ENCODE measurements at places on chromosomes 3 and 15. TPM values are rescaled to one million over a fixed set of nuclear protein-coding genes. Genes with fewer than 3 reads are reported as not detected.
A peak's percentile ranks its signal among the peaks of the same experiment; 100 is the strongest.

- no peak overlapping the region for H3K4me3 ChIP-seq
- H3K27ac ChIP-seq, result no peak overlapping the region
- H3K36me3 ChIP-seq, result peaks cover 58% of the 10 kb centered on the region
- no peak for DNase-seq
- peaks cover 13% of the 10 kb centered on the region for H3K27me3 ChIP-seq
- peaks cover 9% of the 10 kb centered on the region for H3K4me1 ChIP-seq
Measured at GRCh38 chr3:38118421-38119247, 18.3 kb downstream of the ACAA1 start.

DNA sequence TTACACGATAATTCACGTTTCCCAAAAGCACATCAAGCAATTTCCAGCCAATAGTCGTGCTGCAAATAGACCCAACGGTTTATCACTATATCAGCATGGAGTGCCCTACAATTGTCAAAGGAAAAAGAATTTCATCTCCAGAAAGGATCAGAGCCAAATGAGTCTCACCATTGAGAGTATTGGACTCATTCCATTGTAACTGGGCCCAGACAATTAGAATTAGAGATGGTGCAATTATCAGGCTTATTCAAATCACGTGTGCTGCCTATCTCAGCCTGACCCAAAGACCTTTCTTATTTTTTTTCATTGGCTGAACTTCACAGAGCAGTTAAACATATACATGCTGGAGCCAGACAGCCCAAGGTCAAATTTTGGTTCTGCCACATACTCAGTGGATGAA, 87.0 kb upstream of the LRTM1 start:
- H3K27ac ChIP-seq, result no peak overlapping the region
- DNase-seq, result no peak
- H3K27me3 ChIP-seq, result no peaks in the 10 kb centered on the region
- H3K4me1 ChIP-seq, result no peaks in the 10 kb centered on the region

DNA sequence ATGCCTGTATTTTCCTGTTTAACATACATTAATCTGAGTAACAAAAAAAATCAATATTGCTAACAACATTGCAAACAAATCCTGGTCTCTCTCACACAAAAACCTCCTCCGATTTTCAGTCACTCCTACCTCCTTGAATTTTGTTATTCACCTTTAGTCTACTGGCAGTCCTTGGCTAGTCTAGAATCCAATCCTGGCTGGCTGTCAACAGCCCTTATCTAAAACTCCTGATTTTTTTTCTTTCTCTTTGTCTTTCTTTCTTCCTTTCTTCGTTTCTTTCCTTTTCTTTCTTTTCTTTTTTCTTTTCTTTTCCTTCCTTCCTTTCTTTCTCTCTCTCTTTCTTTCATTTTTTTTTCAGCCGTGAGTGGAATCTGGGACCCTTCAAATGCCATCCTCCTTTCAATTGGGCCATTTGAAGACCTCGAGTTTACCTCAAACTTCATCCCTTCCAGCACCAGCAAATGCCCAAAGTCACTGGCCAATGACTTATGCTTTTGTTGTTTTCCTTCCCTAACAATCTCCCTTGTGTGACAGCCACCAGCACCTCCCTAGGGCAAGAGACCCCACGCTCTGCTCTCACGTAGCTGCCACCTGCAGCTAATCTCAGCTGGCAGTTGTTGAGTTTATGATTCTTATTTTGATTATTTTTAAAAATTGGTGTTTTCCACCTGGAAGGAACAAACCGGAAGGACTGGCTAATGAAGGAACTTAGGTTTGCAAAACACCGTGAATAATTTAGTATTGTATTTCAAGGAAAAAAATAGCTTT, 6.8 kb upstream of the ONECUT1 start:
- H3K36me3 ChIP-seq, result no peaks in the 10 kb centered on the region
- no peak for DNase-seq
- no peak overlapping the region for H3K27ac ChIP-seq
- peaks cover 10% of the 10 kb centered on the region for H3K4me1 ChIP-seq

- no peak overlapping the region for H3K27ac ChIP-seq
- H3K4me3 ChIP-seq, result no peak overlapping the region
- no peaks in the 10 kb centered on the region for H3K4me1 ChIP-seq
- H3K27me3 ChIP-seq, result no peaks in the 10 kb centered on the region
Measured at GRCh38 chr3:159838938-159839337, 149.7 kb upstream of the IL12A start.

DNA sequence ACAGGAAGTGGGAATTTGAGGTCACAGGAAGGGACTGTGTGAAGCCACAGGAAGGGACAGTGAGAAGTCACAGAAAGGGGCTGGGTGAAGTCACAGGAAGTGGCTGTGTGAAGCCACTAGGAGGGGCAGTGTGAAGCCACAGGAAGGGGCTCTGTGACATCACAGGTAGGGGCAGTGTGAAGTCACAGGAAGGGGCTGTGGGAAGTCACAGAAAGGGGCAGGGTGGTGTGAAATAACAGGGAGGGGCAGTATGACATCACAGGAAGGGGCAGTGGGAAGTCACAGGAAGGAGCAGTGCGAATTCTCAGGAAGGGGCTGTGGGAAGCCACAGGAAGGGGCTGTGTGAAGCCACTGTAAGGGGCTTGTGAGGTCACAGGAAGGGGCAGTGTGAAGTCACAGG, 35.8 kb downstream of the GASK1A start:
- H3K4me3 ChIP-seq, result no peak overlapping the region
- H3K27me3 ChIP-seq, result no peaks in the 10 kb centered on the region
- no peak for DNase-seq
- H3K36me3 ChIP-seq, result no peaks in the 10 kb centered on the region
- no peak overlapping the region for H3K27ac ChIP-seq
- no peaks in the 10 kb centered on the region for H3K4me1 ChIP-seq

DNA sequence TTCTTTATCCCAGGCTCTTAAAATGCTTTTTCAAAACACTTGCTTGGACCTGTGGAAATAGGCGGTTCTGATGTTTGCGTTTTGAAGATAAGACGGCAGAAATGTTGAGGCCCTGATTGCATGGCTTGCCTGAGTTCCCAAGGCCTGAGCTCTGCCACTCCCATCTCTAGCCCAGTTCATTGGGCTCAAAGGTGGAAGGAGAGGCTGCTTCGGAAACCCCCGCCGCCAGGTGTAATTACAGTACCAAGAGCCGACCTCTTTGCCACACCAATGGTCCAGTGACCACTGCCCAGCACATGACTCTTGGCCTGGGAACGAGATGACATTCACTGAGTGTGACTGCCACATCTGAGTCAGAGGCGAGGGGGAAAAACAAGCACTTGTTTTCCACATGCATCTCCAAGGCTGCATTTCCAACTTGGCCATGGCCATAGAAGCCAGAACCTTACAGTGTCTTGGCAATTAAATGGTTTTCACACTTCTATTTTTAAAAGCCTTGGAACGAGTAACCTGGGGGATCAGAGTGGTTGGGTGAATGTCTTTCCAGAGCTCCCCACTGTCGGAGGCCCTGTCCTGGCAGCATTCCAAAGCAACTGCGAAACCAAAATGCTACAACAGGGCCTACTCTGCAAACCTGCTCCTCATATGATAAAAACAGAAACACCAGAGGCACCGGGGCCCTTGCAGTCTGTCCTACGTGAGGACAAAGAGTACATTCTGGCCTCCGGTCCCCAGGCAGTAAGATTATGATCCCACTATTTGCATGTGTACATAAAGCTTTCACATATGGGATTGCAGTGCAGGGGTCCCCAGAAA, 63.8 kb upstream of the CGNL1 start:
- H3K4me1 ChIP-seq, result no peaks in the 10 kb centered on the region
- DNase-seq, result no peak
- H3K36me3 ChIP-seq, result no peaks in the 10 kb centered on the region

DNA sequence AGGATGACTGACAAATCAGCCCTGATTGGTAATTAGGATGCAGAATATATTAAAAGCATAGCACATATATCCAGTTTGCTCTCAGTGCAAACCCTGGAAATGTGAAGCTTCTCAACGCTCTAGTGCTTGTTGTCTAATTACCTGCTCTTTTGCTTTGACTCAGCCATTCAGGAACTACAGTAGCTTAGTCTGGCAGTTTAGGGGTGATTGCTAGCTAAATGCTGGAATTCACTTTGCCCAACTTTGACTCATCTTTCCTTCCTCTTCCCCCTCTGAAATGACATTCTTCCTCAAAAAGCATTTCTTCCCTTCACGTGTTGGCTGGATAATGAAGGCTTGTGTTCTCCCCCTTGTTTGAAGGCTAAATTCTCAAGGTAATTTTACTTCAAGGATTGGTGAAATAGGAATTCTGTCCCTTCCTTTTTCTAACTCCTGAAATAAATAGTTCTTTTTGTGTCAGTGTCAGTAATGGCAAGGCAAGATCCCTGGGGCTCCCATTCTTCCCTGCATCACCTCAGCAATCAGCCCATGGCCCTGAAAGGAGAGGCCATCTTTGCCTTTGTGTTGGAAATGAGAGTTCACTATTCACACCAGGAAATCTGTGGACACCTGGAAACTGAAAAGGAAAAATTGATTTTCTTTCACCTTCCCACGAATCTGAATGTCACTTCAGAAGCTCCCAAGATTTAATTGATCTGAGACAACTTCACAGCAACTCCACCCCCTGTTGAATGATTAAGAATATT, 103.6 kb downstream of the ECT2 start:
- no peak for DNase-seq
- no peak overlapping the region for H3K4me3 ChIP-seq
- no peaks in the 10 kb centered on the region for H3K27me3 ChIP-seq
- H3K4me1 ChIP-seq, result peaks cover 33% of the 10 kb centered on the region
- H3K36me3 ChIP-seq, result no peaks in the 10 kb centered on the region
- H3K27ac ChIP-seq, result no peak overlapping the region

- no peaks in the 10 kb centered on the region for H3K27me3 ChIP-seq
- H3K4me3 ChIP-seq, result no peak overlapping the region
- H3K4me1 ChIP-seq, result peaks cover 15% of the 10 kb centered on the region
- peaks cover 66% of the 10 kb centered on the region for H3K36me3 ChIP-seq
Measured at GRCh38 chr3:150583028-150583427, 20.1 kb upstream of the SELENOT start.

DNA sequence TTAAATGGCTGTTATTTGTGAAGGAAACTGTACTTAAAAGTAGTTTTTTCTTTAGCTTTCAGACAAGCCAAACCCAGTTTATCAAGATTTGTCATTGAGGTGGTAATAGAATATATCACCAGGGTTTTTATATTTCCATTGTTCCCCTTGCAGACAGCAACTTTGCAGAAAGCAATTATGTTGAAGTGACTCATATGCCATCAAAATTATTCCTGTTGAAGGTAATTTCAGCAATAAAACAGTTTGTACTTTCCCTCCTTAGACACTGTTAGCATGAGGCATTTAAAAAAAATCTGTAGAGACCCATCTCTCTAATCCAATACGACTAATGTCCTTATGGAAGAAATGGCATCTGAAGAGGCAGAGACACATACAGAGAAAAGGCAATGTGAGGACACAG, 219.0 kb downstream of the NFKBIZ start:
- H3K36me3 ChIP-seq, result no peaks in the 10 kb centered on the region
- H3K27ac ChIP-seq, result no peak overlapping the region
- H3K4me1 ChIP-seq, result peaks cover 8% of the 10 kb centered on the region
- H3K4me3 ChIP-seq, result no peak overlapping the region

GRCh38 chr3:184711493-184712247, at the start of gene MAGEF1:
TSS of gene MAGEF1 (minus strand) at chr3:184712064. CDS start at chr3:184711821, 243 bp downstream.
- peaks cover 33% of the 10 kb centered on the region for H3K36me3 ChIP-seq
- DNase-seq, result peak; percentile 94
- H3K27ac ChIP-seq, result peak within 1 kb of the TSS; percentile 75
- H3K27me3 ChIP-seq, result no peaks in the 10 kb centered on the region
- peaks cover 32% of the 10 kb centered on the region for H3K4me1 ChIP-seq

GRCh38 chr15:70523192-70523591, 240.2 kb downstream of the UACA start:
- no peak overlapping the region for H3K4me3 ChIP-seq
- H3K36me3 ChIP-seq, result no peaks in the 10 kb centered on the region
- peaks cover 27% of the 10 kb centered on the region for H3K4me1 ChIP-seq
- peaks cover 12% of the 10 kb centered on the region for H3K27me3 ChIP-seq
- DNase-seq, result no peak

GRCh38 chr15:69523010-69524001, 70.7 kb downstream of the RPLP1 start:
- peaks cover 26% of the 10 kb centered on the region for H3K4me1 ChIP-seq
- DNase-seq, result peak; percentile 87
- no peaks in the 10 kb centered on the region for H3K27me3 ChIP-seq
- no peak overlapping the region for H3K27ac ChIP-seq
- no peaks in the 10 kb centered on the region for H3K36me3 ChIP-seq

- DNase-seq, result no peak
- no peak overlapping the region for H3K4me3 ChIP-seq
- H3K4me1 ChIP-seq, result no peaks in the 10 kb centered on the region
- no peak overlapping the region for H3K27ac ChIP-seq
- H3K36me3 ChIP-seq, result no peaks in the 10 kb centered on the region
Measured at GRCh38 chr3:58697561-58697960, 31.0 kb upstream of the FAM3D start.

- no peak overlapping the region for H3K27ac ChIP-seq
- H3K27me3 ChIP-seq, result no peaks in the 10 kb centered on the region
- H3K4me1 ChIP-seq, result no peaks in the 10 kb centered on the region
- H3K36me3 ChIP-seq, result no peaks in the 10 kb centered on the region
- DNase-seq, result no peak
- H3K4me3 ChIP-seq, result no peak overlapping the region
Measured at GRCh38 chr15:33089878-33090757, 104.4 kb downstream of the FMN1 start.

- DNase-seq, result no peak
- H3K27ac ChIP-seq, result no peak overlapping the region
- H3K27me3 ChIP-seq, result no peaks in the 10 kb centered on the region
- no peaks in the 10 kb centered on the region for H3K36me3 ChIP-seq
- H3K4me3 ChIP-seq, result no peak overlapping the region
Measured at GRCh38 chr15:64599716-64600115, 139.3 kb downstream of the ZNF609 start.

- peaks cover 11% of the 10 kb centered on the region for H3K36me3 ChIP-seq
- H3K4me3 ChIP-seq, result peak overlapping the region; percentile 69
- peak overlapping the region; percentile 65 for H3K27ac ChIP-seq
- H3K4me1 ChIP-seq, result peaks cover 48% of the 10 kb centered on the region
- no peak for DNase-seq
Measured at GRCh38 chr3:43769885-43770425, 79.2 kb downstream of the ABHD5 start.

GRCh38 chr3:32978331-32978730, 26.9 kb downstream of the CCR4 start:
- H3K36me3 ChIP-seq, result no peaks in the 10 kb centered on the region
- H3K4me3 ChIP-seq, result no peak overlapping the region
- DNase-seq, result no peak
- H3K27ac ChIP-seq, result no peak overlapping the region
- no peaks in the 10 kb centered on the region for H3K4me1 ChIP-seq

EFCC1 gene
- not detected for total RNA-seq

CYP11A1 gene
- total RNA-seq, result not detected

IGSF10 gene
- 0.24 TPM for total RNA-seq

TGM5 gene
- total RNA-seq, result not detected

TMEM202 gene
- total RNA-seq, result not detected

LCTL gene
- not detected for total RNA-seq

NPRL2 gene
- total RNA-seq, result 21.8 TPM

BOC gene
- total RNA-seq, result 0.07 TPM

SAMMSON gene
- total RNA-seq, result not detected

UBE3A gene
- total RNA-seq, result 37.5 TPM

HMCES gene
- 83.6 TPM for total RNA-seq

FAM98B gene
- 13.4 TPM for total RNA-seq

LRRC3B gene
- not detected for total RNA-seq

TICRR gene
- 41.7 TPM for total RNA-seq

RLBP1 gene
- total RNA-seq, result not detected

ADAMTS9 gene
- 63.3 TPM for total RNA-seq

GABRR3 gene
- total RNA-seq, result not detected

ACTRT3 gene
- total RNA-seq, result 2.2 TPM

Data from Calu3 (cell line).